ENCODE measurements at places on chromosomes 5 and 9. TPM values are rescaled to one million over a fixed set of nuclear protein-coding genes. Genes with fewer than 3 reads are reported as not detected.

Gene CNTFR
- 5.7 TPM for polyA plus RNA-seq

Gene NMUR2
- 0.03 TPM for polyA plus RNA-seq

GRCh38 chr5:72243706-72244105 lies 76.3 kb downstream of the MRPS27 start:
- DNase-seq = no peak
- no peaks in the 10 kb centered on the region for H3K36me3 ChIP-seq
- H3K4me3 ChIP-seq = no peak overlapping the region

Gene CKMT2
- polyA plus RNA-seq = 109 TPM

Gene WNT8A
- polyA plus RNA-seq = not detected

GRCh38 chr5:76999451-76999850 lies 30.8 kb upstream of the AGGF1 start:
- H3K4me3 ChIP-seq = no peak overlapping the region
- H3K27me3 ChIP-seq = peaks cover 7% of the 10 kb centered on the region
- H3K4me1 ChIP-seq = no peaks in the 10 kb centered on the region
- H3K27ac ChIP-seq = no peak overlapping the region
- no peaks in the 10 kb centered on the region for H3K36me3 ChIP-seq

DNA sequence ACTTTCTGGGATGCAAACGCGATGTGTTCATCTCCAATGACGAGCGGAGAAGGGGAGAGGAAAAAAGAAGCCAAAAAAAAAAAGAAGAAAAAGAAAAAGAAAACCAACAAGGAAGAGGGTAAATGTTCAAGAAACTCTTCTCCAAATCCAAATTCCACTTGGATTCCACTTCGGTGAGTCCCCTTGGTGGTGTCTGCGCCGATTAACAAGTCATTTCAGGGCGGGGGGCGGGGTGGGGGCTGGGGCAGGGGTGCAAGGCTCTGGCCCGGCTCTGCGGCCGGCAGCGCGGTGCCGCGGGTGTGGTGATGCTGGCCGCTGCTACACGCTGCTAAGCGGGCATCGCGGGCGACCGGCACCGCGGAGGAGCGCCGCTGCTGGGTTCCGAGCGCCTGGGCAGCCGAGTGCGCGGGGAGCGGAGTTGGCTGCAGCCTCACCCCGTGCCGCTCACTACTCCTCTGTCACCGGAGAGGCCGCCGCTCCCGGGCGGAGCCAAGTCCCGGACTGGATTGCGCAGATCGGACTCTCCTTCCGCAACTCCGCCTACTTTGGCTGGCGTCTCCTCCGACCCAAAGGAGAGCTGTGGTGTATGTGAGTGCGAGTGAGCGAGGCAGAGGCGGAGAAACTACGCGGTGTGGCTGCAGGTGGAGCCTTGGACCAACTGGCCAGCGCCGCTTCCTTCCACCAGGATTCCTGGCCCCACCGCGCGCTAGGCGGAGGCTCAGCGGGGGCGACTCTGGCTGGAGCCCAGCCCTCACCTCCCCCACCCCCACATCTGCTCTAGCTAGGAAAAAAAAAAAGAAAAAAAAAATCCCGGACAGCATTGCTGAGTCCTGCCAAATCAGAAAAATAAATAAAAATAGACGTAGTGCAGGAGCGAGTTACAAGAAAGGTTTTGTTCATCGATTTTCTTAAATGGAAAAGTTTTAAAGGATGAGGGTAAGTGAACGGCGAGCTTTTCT lies at the start of gene SEMA6A:
SEMA6A (minus strand) TSS at position 457 of the 959 bp plus-strand sequence. CDS start 69,879 bp downstream, outside the sequence.
- no peaks in the 10 kb centered on the region for H3K36me3 ChIP-seq
- H3K4me1 ChIP-seq = peaks cover 14% of the 10 kb centered on the region
- peak within 1 kb of the TSS; percentile 87 for H3K4me3 ChIP-seq
- peak within 1 kb of the TSS; percentile 64 for H3K27ac ChIP-seq
- H3K27me3 ChIP-seq = no peaks in the 10 kb centered on the region
- DNase-seq = peak; percentile 94

- no peaks in the 10 kb centered on the region for H3K36me3 ChIP-seq
- no peak overlapping the region for H3K4me3 ChIP-seq
- peaks cover 7% of the 10 kb centered on the region for H3K4me1 ChIP-seq
- H3K27ac ChIP-seq = no peak overlapping the region
- DNase-seq = peak; percentile 78
Observed at GRCh38 chr5:147307170-147307569, 72.3 kb downstream of the STK32A start.

GRCh38 chr5:54700986-54701578 lies 183.5 kb downstream of the SNX18 start:
- no peak overlapping the region for H3K4me3 ChIP-seq
- H3K27ac ChIP-seq = no peak overlapping the region
- H3K36me3 ChIP-seq = no peaks in the 10 kb centered on the region
- peak; percentile 14 for DNase-seq

DNA sequence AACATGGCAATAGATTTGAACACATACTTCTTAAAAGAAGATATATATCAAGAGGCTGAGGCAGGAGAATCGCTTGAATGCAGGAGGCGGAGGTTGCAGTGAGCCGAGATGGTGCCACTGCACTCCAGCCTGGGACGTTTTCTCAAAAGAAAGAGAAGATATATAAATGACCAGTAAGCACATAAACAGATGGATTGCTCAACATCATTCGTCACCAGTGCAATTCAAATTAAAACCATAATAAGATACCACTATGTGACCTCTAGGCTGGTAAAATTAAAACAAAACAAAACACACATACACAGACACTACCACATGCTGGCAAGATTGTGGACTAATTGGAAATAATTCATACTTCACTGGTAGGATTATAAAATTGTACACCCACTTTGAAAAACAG lies 5.3 kb upstream of the TXN start:
- no peak for DNase-seq
- H3K36me3 ChIP-seq = no peaks in the 10 kb centered on the region
- no peaks in the 10 kb centered on the region for H3K27me3 ChIP-seq
- no peak overlapping the region for H3K4me3 ChIP-seq

GRCh38 chr5:111132731-111133435 lies 40.7 kb downstream of the WDR36 start:
- H3K27me3 ChIP-seq = no peaks in the 10 kb centered on the region
- H3K27ac ChIP-seq = no peak overlapping the region
- no peaks in the 10 kb centered on the region for H3K36me3 ChIP-seq
- DNase-seq = no peak
- no peak overlapping the region for H3K4me3 ChIP-seq
- H3K4me1 ChIP-seq = no peaks in the 10 kb centered on the region

GRCh38 chr9:101479338-101480030 lies 43.9 kb upstream of the ALDOB start:
- H3K27me3 ChIP-seq = no peaks in the 10 kb centered on the region
- H3K27ac ChIP-seq = no peak overlapping the region
- no peaks in the 10 kb centered on the region for H3K4me1 ChIP-seq
- no peak overlapping the region for H3K4me3 ChIP-seq

- H3K4me3 ChIP-seq = no peak overlapping the region
- no peak for DNase-seq
- H3K36me3 ChIP-seq = no peaks in the 10 kb centered on the region
- H3K27me3 ChIP-seq = no peaks in the 10 kb centered on the region
- H3K4me1 ChIP-seq = peaks cover 24% of the 10 kb centered on the region
Observed at GRCh38 chr9:120944434-120944843, 17.8 kb upstream of the TRAF1 start.

DNA sequence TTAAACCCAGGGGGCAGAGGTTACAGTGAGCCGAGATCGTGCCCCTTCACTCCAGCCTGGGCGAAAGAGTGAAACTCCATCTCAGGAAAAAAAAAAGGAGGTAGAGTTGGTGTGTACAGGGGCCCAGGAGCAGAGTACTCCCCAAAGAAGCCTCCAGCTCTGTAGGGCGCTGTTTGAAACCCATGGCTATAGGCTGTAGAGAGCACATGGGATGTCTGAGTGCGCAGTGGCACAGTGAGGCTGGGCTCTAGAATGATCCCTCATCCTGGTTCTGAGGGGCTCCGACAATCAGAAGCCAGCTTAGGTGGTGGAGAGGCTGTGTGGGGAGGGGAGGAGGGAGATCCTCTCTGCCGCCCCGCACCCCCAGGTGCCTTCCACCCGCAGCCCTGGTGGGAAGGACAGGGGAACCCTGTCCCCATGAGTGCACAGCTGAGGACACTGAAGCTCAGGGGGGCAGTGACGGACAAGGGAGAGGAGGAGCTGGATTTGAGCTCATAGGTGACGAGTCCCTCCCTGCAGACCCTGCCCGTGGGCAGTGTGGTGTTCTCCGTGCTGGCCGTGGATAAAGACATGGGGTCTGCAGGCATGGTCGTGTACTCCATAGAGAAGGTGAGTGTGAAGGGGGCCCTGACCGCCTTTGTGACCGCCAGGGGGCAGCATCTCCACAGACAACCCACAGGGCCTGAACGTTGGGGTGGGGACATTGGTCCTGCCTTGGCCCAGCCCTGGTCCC lies 24.6 kb downstream of the CDHR2 start:
- H3K4me1 ChIP-seq = no peaks in the 10 kb centered on the region
- DNase-seq = peak; percentile 78
- peaks cover 6% of the 10 kb centered on the region for H3K27me3 ChIP-seq
- no peaks in the 10 kb centered on the region for H3K36me3 ChIP-seq
- no peak overlapping the region for H3K4me3 ChIP-seq

- no peak overlapping the region for H3K4me3 ChIP-seq
- no peaks in the 10 kb centered on the region for H3K36me3 ChIP-seq
- no peaks in the 10 kb centered on the region for H3K27me3 ChIP-seq
- peaks cover 100% of the 10 kb centered on the region for H3K4me1 ChIP-seq
- no peak for DNase-seq
Observed at GRCh38 chr9:127967151-127967809, 13.5 kb downstream of the EEIG1 start.

- H3K27me3 ChIP-seq = no peaks in the 10 kb centered on the region
- peak overlapping the region; percentile 45 for H3K27ac ChIP-seq
Observed at GRCh38 chr5:71830681-71831539, 111.8 kb downstream of the CARTPT start.

Gene QRFP
- polyA plus RNA-seq = not detected

DNA sequence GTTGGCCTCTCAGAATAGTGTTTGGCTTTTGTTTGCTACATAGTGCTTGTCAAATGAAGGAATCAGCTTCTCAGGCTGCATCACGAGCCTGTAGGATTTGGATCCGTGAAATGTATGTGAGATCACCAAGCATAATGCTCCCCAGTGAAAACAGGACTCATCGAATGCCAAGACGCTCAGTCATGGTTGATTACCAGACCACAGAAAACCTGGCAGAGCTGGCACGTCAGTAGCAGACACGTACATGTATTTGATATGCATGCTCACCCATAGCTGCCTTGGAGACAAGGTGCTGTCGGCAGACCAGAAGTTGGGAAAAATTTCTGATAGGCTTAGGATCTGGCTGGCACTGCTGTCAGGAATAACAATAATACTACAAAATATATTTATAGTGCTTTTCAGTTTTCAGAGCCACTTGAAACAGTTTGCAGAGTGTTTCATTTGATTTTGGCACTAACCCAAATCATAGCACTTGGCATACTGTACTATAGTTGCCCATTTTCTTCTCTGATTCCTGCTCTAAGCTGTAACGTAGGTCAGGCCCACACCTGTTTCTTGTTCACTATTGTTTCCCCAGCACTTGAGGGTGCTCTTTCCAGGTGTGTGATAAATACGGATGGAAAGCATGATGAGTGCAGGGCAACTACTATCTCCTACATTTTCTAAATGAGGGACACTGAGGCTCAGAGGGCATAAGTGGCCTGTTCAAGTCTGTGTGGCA lies 226.1 kb downstream of the NR3C1 start:
- H3K4me1 ChIP-seq = no peaks in the 10 kb centered on the region
- no peak overlapping the region for H3K4me3 ChIP-seq
- DNase-seq = no peak

Gene HK3
- 2.1 TPM for polyA plus RNA-seq

DNA sequence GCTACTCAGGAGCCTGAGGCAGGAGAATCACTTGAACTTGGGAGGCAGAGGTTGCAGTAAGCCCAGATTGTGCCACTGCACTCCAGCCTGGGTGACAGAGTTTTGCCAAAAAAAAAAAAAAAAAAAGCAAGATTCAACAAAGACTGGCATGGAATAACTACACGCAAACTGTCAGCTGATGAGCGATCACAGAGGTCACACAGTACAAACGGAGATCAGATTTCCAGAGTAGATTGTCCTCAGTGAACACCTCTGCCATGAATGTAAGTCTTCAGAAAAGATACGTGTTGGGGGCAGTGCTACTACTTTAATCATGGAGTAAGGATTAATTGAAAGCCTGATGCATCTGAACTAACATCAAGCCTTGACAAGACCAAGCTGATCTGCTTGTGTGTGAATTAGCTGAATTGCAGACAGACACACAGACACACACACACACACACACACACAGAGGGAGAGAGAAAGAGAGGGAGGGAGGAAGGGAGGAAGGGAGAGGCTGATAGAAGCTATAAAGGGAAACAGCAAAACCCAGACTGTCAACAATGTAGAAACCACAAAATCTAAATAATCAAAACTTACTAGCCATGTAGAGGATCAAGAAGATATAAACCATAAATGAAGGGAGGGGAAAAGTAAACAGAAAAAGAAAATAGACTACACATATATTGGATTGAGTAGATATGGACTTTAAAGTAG lies 222.9 kb upstream of the ZNF462 start:
- H3K27me3 ChIP-seq = no peaks in the 10 kb centered on the region
- no peak for DNase-seq
- no peaks in the 10 kb centered on the region for H3K4me1 ChIP-seq
- H3K27ac ChIP-seq = no peak overlapping the region
- no peaks in the 10 kb centered on the region for H3K36me3 ChIP-seq
- H3K4me3 ChIP-seq = no peak overlapping the region

Gene RNF44
- 43.1 TPM for polyA plus RNA-seq

- H3K4me1 ChIP-seq = no peaks in the 10 kb centered on the region
- H3K4me3 ChIP-seq = no peak overlapping the region
- H3K27me3 ChIP-seq = no peaks in the 10 kb centered on the region
- no peak overlapping the region for H3K27ac ChIP-seq
Observed at GRCh38 chr9:101674165-101674564, 64.3 kb downstream of the GRIN3A start.

DNA sequence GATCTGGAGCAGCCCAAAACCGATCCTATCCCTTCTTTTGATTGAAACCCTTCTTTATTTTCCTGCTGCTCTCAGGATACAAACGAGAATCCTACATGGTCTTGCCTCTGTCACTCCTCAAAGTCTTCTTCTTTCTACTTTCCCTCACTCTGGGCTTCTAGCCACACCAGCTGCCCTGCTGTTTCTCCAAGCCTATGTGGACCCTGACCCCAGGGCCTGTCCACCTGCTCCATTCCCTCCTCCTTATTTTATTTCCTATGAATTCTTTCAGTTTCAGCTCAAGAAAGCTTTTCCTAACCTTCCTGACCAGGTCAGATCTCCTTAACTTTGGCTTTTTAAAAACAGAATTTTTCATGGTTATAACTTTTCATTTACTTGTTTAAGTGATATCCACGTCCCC lies 141.0 kb downstream of the ARHGAP26 start:
- H3K4me3 ChIP-seq = no peak overlapping the region
- no peak for DNase-seq
- H3K27ac ChIP-seq = no peak overlapping the region
- H3K4me1 ChIP-seq = no peaks in the 10 kb centered on the region
- no peaks in the 10 kb centered on the region for H3K27me3 ChIP-seq

Gene CSF2
- not detected for polyA plus RNA-seq

Gene FAXDC2
- 12.2 TPM for polyA plus RNA-seq

DNA sequence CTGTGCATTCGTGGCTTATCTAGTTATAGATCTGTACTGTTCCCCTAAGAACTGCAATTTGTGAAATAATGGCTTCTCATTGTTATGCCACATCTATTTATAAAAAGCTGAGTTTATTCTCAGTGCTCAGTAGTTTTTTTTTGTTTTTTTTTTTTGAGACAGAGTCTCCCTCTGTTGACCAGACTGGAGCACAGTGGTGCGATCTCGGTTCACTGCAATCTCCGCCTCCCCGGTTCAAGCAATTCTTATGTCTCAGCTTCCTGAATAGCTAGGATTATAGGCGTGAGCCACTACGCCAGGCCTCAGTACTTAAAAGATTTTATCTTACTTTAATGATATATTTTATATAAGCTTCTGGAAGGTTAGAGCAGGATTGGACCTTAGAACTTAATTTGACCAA lies 19.0 kb downstream of the SEC61B start:
- no peaks in the 10 kb centered on the region for H3K4me1 ChIP-seq
- no peak for DNase-seq
- no peak overlapping the region for H3K4me3 ChIP-seq
- H3K27ac ChIP-seq = no peak overlapping the region
- H3K36me3 ChIP-seq = no peaks in the 10 kb centered on the region
- H3K27me3 ChIP-seq = no peaks in the 10 kb centered on the region

Gene ADAMTS16
- not detected for polyA plus RNA-seq

All from adrenal gland (tissue), 19 donors.